T-helper 22 cell (primary cell): ENCODE measurements at places on chromosomes 7 and 10.

GRCh38 chr7:108836256-108836655 lies 266.6 kb downstream of the DNAJB9 start:
- DNase-seq = no peak

GRCh38 chr7:4188651-4189050 lies 493.4 kb upstream of the FOXK1 start:
- no peak for DNase-seq

GRCh38 chr10:59771162-59771807 lies 18.0 kb upstream of the MRLN start:
- no peak for DNase-seq

- DNase-seq = no peak
Observed at GRCh38 chr10:7560519-7560918, 106.2 kb downstream of the ITIH5 start.

GRCh38 chr7:158815083-158815799 lies 14.1 kb downstream of the ESYT2 start:
- no peak for DNase-seq

DNA sequence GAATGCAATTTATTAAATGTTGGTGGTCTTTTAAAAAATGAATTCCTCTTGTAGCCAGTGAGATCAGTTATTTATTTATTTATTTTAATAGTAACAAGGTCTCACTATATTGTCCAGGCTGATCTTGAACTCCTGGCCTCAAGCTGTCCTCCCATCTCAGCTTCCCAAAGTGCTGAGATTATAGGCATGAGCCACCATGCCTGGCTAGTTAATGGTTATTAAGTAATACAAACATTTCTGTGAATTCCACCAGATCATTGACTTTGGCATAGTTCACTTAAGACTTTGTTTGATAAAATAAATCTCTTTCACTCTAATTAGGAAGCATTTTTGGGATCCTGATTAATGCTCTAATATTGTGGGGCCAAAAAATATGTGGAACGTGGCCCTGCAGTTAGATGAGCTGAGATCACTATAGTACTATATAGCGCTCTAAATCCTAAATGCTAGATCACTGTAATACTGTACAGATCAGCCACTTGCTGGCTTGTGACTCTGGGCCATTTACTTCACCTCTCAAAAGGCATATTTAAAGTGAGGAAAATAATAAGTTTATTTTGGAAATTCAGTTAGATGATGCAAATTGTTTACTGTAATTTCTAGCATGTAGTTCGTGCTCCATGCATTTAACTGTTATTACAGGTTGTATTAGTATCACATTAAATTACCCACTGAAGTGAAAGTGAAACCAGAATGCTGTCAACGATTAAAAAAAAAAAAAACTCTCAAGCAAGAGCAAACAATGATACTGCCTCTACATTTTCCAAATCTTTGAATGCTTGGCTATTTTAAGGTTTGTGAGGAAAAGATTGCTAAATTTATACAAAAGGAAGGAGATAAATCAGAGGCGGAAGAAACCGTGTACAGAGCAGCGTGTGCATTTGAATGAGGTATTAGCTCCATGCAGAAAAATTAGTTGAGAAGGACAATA lies 15.9 kb upstream of the FAS start:
- no peak for DNase-seq

DNA sequence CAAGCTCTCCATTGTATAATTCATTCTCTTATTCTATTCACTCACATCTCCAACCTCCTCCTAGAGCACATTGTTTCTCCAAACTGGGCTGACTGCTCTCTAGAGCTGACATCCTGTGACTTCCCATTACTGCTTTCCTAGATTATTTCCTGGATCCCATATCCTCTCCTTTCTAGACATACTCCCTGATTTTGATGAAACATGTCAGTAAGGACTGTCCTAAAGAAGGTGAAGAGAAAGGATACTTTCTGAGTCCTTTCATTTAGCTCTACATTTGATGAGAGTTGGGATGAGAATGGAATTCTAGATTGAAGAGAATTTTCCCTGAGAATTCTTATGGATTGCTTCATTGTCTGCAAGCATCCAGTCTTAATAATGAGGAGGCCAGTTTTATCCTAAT lies 78.8 kb downstream of the CNNM2 start:
- no peak for DNase-seq

- no peak for DNase-seq
Observed at GRCh38 chr7:110388457-110388856, 702.5 kb upstream of the LRRN3 start.

GRCh38 chr7:113698556-113699220 lies 220.1 kb downstream of the PPP1R3A start:
- no peak for DNase-seq

GRCh38 chr7:21922605-21923004 lies 23.1 kb downstream of the CDCA7L start:
- DNase-seq = no peak

DNA sequence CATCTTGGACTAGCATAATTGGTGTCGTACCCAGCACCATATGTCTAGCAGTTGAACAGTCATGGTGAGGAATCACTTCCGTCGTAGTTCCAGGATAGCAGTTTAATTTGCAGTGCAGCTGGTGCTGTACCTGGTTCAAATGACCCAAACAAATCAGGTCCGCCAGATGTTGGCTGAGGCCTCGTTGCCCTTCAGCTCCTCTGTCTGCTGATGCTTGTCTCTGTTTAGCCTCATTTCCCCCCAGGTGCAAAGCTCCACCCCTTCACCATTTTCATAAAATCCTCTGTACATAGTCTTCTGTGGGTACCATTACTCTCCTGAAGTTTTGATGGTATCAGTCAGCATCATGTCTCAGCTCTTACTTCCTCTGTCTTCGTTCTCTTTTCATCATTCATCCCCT lies 35.1 kb downstream of the UMAD1 start:
- DNase-seq = no peak

- DNase-seq = no peak
Observed at GRCh38 chr10:7365027-7365745, 45.6 kb downstream of the SFMBT2 start.

- no peak for DNase-seq
Observed at GRCh38 chr7:107505997-107506673, 36.3 kb downstream of the GPR22 start.

DNA sequence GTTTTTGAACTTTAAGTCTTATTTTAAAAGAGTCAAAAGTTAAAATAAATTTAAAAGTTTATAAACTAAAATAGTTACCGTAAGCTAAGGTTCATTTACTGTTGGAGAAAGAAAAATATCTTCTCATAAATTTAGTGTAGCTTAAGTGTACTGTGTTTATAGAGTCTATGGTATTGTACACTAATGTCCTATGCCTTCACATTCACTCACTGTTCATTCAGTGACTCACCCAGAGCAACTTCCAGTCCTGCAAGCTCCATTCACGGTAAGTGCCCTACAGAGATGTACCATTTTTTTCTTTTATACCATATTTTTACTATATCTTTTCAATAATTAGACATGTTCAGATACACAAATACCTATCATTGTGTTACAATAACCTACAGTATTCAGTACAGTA lies 97.6 kb downstream of the PTN start:
- no peak for DNase-seq

DNA sequence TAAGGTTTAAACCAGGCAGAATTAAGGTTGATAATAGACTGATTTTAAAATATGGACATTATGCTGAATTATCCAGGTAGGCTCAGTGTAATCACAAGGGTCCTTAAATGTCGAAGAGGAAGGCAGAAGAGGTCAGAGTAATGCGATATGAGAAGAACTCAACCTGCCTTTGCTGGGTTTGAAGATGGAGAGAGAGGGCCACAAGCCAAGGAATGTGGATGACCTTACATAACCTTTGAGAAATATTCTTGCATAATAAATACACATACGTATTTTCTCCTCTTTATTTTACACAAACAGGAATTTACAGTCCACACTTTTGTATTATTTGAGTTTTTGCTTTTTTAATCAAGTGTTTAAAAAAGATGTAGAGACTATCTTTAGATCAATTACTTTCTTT lies 88.5 kb downstream of the ST7 start:
- no peak for DNase-seq

- no peak for DNase-seq
Observed at GRCh38 chr7:22194658-22195273, 162.2 kb downstream of the RAPGEF5 start.

DNA sequence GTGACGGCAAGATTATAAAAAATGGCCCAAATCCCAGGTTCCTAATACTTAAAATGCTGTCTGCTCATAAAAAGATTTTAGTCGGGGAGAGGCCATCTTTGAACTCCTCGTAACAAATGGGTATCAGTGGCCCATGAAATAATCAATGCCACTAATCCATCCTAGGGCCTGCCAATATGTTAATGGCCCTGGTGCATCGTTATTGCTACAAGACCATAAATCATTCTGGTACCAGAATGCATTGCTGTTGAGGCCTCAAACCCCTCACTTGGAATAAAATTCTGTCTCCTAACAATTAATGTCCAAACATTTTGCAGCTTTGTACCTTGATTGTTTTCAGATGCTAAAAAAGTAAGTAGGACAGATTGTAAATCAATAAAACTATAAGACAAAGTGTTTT lies 290.6 kb downstream of the LRMDA start:
- DNase-seq = no peak

GRCh38 chr7:118330388-118330787 lies 105.9 kb downstream of the ANKRD7 start:
- no peak for DNase-seq

DNA sequence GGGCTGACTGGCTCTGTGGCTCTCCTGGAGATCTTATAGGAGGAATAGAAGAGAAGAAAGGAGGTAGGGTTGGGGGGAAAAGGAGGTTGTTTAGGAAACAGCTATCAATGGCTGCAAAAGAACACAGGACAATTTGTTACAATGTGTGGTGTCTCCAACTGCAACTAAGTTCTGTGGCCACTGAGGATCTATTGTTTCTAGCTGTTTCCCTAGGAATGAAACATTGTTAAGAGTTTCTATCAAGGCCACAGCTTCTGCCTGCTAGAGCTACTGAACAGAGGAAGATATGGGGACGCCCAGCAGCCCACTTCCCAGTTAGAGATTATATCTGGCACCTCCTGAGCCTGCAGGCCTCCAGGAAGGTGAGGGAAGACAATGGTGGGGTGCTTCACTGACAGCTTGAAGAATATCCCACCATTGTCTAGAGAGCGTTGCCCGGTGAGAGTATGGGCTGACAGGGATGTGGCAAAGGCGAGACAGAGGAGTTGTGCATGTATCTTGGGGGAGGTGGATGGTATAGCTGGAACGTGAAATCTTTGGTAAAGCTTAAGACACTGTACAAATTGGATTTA lies 4.0 kb downstream of the SCD start:
- no peak for DNase-seq

GRCh38 chr7:53657586-53657985 lies 622.2 kb downstream of the POM121L12 start:
- no peak for DNase-seq

DNA sequence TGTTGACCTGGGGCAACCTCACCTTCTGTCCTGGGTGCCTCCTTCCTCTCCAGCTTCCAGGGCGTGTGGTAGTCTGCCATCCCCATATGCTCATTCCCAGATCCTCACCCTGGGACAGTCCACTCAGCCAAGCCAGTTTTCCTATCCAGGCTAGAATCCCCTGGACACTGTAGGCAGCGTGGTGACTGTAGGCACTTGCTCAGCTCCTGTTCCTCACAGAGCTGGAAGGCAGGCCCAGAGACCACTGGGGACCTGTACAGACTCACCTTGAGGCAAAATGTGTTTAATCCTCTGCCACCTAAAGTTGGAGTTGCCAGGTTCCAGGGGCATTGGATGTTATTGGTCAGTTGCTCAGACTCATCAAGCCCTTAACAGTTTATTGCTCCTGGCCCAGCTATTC lies 2.4 kb upstream of the GRID1 start:
- no peak for DNase-seq

GRCh38 chr7:112986256-112987031 lies 100.2 kb downstream of the GPR85 start:
- DNase-seq = no peak

DNA sequence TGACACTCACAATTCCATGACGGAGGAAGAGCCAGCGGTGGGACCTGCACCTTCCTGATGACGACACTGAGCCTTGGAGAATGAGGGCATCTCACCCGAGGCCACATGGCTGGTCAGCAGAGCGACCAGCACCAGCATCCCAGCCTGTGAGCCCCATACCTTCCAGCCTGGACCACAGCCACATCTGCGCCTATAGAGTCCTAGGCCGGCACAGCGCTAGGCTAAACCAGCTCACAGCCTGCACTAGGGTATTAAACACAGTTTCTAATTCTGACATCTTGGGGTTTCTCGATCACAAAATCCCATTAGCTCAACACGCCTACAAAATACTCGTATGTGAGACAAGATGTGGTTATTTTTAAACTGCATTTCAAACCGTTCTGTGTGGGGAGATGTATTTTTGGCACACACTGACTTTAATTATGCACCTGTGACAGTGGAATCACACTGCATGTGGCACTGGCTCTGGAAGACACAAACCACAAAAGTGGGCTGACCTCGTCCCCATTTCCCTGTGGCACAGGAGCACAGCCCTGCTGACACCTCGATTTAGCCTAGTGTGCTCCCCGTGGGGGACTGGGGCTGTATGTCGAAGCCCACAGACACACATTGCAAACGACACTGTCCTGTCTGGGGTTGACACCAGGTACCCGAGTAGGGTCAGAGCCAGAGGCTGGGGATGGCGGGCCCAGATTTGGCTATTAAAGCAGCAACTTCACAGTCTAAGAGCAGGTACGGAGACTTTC lies 32.5 kb downstream of the CPXM2 start:
- DNase-seq = no peak

DNA sequence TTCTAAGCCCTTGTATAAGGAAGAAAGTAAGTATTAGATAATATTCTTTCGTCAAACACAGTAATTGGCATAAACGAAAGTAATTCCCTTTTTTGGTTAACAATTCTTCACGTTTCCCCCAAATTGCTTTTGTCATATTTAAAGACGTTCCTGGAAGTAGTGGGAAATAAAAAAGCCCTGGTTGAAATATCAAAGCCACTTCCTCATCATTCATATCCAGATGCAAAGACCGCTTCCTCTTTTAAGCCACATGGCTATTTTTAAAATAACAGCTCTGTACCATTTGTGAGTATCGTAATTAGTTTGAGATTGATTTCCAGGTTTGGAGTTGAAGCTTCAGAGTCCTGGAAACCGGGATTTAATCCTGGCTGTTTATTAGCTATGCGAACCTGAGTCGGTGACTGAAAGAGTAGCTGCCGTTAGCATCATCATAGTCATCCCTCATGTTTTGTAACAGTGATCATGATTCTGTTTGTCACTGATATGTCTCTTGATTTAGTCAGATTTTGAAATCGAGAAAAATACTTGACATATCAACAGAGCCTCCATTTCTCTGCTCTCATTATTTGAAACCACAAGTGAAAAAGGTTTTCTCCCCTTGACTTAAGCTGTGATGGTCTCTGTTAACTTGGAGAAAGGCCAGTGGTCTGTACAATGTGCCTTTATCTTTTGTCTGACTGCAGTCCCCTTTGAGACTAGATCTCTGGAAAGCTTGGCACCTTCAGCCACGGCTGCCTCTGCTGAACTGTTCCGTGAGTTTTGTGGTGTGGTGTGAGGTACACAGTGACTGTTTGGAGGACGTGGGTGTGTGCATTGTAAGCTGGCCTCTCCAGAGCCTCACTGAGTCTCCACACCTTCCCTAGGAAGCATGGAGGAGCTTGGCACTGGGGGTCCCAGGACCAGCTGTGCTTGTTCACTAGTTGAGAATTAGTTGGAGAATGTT lies 18.1 kb downstream of the OPTN start:
- no peak for DNase-seq
